ENCODE measurements at places on chromosomes 6 and 20.
A peak's percentile ranks its signal among the peaks of the same experiment; 100 is the strongest.

DNA sequence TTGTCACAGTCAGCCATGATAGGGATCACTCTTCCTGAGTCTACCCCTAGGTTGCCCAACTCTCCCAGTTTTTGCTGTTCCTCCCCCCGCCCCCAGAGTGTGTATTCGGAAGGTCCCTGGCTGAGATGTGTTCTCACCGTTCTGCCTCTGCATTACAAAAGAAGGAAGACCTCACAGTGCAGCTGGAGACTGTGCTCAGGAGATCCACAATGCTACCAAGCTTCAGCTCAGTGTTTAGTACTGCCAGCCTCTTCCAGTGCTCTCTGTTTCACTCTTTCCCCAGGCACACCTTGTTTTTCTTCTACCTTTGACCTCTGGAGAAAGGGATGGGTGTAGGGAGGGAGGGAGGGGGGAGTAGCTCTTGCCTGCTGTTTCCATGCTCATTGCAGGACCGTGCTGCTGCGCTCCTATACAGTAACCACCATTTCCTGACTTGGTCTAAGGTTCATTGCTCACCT is 13.4 kb upstream of the MOCS1 start:
- DNase-seq, result no peak

- DNase-seq, result no peak
Measured at GRCh38 chr6:24188578-24189080, 62.6 kb downstream of the NRSN1 start.

DNA sequence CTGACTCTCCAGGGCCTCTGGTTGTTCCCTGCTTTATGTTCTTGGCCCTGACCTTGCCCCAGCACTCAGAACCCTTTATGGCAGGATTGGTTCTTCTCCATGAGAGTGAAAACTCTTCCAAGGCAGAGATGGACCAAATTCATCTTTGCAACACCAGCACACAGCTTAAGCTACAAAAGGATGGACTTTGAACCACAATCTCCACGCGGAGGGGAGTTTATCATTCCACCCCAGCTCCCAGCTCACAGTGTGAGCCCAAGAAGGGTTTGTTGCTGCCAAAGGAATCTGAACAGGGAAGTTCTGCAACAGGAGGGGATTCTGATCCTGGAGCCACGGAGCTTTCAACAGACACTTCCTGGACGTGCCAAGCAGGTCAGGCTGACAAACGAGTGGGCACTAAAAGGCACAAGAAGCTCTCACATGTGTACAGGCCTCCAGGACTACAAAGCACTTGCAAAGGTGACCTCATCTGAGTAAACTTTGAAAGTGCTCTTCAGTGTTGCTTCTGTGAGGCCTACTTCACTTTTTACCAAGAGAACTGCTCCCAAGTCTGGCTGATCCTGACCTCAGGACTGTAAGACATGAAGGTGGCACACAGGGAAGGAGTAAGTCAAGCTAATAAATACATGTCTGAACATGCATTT is 8.9 kb downstream of the FITM2 start:
- no peak for DNase-seq

DNA sequence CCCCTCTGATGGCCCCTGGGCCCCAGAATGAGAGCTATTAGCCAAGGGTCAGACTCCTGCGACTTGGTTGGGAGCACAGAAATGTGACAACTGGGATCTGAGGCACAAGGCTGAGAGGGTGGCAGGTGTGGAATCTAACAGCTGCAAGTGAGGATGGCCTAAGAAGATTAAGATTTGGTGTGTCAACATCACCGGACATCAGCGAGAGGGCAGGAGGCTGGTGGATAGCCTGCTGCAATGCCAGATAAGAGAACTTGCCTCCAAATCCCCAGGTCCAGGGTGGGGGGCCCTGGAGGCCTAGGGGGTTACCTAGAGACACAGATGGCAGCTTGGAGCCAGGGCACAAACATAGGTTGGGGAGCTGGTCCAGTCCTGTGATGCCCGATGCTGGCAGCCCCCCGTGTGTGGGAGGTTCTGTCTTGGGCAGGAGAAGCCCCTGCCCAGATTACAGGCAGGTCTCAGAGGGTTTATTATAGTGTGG is 155.8 kb downstream of the GRM4 start:
- no peak for DNase-seq

DNA sequence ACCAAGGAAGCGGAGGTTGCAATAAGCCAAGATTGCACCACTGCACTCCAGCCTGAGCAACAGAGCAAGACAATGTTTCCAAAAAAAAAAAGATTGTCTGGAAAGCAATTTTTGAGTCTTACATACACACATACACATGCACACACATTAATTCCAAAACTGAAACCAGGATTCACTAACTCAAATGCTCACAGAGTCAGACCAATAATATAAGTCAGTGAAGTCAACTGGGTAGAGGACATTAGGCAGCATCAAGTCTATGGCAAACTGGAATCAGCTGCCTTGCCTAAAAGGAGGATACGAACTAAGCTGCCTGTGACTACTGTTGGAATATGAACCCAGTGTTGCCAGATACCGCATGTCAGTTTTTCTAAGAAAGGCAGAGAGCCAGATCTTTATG is 15.7 kb downstream of the REM1 start:
- DNase-seq, result no peak

GRCh38 chr20:3456648-3457047 is 14.2 kb upstream of the ATRN start:
- no peak for DNase-seq

DNA sequence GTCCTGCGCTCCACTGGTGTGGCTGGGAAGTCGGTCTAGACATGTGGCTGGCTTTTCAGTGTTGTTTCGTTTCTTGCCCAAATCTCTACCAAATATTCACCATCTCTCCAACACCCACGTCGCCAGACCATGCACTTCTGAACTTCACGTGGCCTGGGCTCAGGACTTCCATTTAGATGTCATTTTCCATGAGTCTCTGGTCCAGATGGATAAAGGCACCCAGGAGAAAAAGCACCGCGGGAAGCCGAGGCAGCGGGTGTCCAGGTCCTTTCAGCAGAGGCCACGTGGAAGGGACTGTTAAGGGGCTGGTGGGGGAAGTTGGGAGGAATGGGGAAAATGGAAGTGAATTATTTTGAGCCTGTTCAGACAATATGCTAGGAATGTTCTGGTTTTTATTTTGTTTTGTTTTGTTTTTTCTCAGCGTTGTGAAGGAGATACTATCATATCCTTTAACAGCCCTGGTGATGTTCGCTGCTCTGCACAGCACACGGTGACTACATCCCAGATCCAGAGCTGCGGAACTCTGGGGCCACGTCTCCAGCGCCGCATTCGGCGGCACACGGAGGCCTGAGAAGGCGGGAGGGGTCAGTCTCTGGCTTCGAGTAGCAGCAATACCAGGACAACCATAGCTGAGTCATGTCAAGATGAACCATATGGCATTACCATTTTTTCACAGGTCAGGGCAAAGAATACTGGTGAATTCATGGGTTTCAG is 230.3 kb downstream of the THBS2 start:
- no peak for DNase-seq

- no peak for DNase-seq
Measured at GRCh38 chr6:169395080-169395805, 141.6 kb upstream of the THBS2 start.

DNA sequence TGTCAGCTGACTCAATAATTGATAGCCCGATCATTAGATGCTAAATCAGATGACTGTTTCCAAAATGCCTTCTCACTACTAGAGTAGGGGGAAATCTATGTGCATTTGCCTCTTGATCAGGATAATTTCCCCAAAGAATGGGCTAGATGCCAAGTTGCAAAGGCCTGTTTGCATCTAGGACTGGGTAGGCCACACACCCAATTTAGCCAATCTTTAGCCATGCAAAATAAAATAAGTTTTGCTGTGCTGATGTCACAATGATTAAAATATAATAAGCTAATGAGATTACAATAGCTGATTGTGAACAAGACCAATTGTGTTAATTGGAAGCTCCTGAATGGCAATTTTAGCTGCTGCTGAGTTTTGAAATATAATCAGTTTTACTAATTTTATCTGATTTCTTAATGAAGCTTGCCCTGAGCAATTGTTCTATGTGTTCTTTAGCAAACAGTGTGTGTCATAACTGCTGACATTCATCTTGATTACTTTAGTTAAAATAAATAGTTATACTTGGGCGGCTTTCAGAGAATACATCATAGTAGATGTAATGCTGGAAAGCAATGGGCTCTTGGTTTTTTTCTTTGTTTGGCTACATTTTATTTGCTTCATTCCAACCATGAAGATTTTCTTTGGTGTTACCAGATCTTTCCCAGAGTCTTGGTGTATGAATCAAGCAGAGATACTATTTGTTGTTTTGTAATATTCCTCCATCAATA is 973.2 kb upstream of the SLC35B3 start:
- DNase-seq, result no peak

- no peak for DNase-seq
Measured at GRCh38 chr6:6931071-6932025, 176.4 kb upstream of the RREB1 start.

- no peak for DNase-seq
Measured at GRCh38 chr6:114389111-114389510, 46.3 kb upstream of the HS3ST5 start.

DNA sequence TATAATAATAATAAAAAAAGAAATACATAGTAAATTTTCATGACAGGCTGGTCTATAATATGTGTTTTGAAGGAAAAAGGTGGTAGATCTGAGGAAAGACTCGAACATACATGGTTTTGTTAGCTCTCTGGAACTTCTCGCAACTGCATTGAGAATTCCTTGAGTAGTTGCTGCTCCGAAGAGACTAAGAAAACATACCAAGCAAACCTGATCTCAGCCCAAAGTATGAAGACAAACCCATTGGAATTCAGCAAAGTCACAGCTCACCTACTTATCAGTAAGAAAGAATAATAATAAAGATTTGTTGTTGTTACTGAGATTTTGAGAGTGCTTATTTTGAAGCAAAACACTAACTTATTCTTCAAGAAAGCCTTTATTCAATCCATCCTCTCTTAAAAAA is 1107.1 kb upstream of the EYS start:
- DNase-seq, result no peak

- no peak for DNase-seq
Measured at GRCh38 chr6:111033628-111034289, 51.9 kb downstream of the RPF2 start.

GRCh38 chr6:159105716-159106115 is 60.9 kb upstream of the TAGAP start:
- DNase-seq, result no peak

GRCh38 chr6:142485256-142485655 is 183.4 kb downstream of the ADGRG6 start:
- DNase-seq, result no peak

DNA sequence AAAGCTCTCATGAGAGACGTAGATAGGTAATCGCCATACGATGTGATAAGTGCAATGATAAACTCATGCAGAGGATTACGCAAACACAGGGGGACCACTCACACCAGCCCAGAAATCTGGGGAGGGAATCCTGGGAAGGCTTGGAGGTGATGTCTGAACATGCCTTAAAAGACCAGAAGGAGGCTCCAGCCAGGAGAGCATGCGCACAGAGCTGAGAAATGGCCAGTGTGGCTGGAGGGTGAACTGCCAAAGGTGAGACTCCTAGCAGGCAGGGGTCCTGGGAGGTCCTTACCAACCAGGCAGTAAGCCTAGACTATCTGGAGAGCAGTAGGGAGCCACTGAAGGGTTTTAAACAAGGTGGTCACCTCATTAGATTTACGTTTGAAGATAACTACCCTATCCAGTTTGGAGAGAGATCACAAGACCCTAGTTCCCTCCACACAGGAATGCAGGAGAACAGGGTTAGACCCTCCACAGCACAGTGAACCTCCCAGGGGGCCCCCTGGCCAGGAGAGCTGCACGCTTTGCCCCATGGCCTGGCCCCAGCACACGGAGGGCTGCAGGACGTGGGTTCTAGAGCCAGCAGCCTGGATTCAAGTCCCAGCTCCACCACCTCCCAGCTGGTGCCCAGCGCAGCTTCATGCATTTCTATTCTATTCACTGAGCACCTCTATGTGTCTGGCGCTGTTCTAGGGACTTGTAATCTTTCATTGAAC is 13.1 kb downstream of the MDFI start:
- DNase-seq, result no peak

DNA sequence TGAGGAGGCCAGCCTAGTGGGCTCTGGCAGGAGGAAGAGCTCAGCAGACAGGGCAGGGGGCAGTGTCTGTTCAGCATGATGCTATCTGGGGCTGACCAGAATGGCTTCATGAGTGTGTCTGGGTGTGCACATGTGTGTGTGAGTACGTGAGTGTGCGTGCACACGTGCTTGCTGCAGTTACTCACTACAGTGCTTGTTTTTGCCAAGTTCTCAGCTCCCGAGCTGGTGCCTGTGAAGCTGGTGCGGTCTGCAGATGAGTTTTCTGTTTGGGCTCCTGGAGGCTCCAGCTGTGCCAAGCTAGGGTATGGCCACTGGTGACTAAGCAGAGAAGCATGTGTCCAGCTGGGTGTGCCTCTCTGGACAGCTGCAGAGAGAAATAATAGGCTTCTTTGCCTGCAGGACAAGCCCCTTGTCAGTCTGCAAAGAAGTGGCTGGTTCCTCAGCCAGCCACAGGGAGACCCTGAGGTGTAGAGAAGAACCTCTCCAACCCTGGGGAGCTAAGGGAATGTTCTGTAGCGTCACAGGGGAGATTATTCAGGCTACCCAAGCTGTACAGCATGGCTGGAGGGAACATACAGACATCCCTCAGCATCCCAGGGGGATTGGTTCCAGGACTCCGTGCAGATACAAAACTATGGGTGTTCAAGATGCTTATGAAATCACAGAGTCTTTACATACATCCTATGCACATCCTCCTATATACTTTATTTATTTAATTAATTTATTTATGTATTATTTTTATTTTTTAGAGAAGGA is 40.2 kb upstream of the FAM50B start:
- peak; percentile 66 for DNase-seq

GRCh38 chr6:44843734-44844133 is 456.2 kb downstream of the CDC5L start:
- no peak for DNase-seq

- no peak for DNase-seq
Measured at GRCh38 chr6:44797746-44798145, 410.2 kb downstream of the CDC5L start.

GRCh38 chr6:29746846-29747687 is 23.8 kb downstream of the HLA-F start:
- no peak for DNase-seq

GRCh38 chr20:39825950-39826349 is 863.1 kb downstream of the MAFB start:
- DNase-seq, result no peak

- DNase-seq, result no peak
Measured at GRCh38 chr6:72651174-72651573, 29.3 kb downstream of the KCNQ5 start.
